ENCODE measurements at places on chromosomes 13 and 19.

DNA sequence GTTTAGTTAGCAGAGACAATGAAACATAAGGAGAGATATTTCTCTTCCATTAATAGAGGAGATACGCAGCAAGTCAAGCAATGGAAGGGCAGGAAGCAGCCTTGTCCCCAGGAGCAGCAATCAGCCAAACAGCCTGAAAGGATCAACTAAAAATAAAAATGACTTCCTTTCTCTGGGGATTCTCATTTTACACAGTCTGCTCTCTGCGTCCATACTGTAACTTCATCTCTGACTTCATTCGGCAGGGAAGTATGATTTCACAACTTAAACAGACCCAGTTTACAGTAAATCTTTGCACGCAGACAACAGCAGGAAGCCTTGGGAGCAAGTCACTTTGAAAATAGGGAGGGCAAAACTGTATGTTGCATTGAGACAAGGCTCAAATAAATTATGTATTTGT, 826.7 kb downstream of the DIAPH3 start:
- no peak for DNase-seq

DNA sequence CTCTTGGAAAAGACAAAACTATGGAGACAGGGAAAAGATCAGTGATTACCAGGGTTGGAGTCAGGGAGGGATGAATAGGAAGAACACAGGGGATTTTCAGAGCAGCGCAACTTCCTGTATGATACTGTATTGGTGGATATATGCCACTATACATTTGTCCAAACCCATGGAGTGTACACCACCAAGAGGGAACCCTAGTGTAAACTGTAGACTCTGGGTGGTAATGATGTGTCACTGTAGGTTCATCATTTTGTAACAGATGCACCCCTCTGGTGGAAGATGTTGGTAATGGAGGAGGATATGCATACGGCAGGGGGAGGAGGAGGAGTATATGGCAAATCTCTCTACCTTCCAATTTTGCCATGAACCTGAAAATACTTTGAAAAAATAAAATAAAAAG, 68.1 kb downstream of the UFM1 start:
- no peak for DNase-seq

- DNase-seq: peak; percentile 80
These were observed 4.5 kb downstream of the FAM174C start for GRCh38 chr19:1279782-1280341.

- DNase-seq: no peak
These were observed 125.7 kb upstream of the NBEA start for GRCh38 chr13:34816245-34816884.

GRCh38 chr13:47929156-47929555, 71.9 kb downstream of the SUCLA2 start:
- DNase-seq: no peak

GRCh38 chr13:54018485-54018884, 989.9 kb downstream of the OLFM4 start:
- no peak for DNase-seq

DNA sequence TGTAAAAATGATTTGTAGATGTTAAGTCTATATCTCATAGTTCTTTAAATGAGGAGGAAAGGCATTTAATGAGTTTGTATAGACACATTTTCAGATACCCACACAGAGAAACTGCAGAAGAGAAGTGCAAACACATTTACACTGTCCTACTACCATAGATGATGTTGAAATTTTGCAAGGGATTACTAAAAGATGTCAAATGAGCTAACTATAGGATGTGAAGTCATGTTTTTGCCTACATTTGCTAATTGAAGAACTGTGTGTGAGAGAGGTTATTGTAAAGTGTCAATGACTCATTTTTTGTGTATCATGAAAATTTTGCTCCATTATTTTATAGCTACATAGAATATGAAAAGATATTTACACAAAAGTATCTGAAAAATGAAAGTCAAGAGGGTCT, 178.9 kb downstream of the ITGBL1 start:
- no peak for DNase-seq

DNA sequence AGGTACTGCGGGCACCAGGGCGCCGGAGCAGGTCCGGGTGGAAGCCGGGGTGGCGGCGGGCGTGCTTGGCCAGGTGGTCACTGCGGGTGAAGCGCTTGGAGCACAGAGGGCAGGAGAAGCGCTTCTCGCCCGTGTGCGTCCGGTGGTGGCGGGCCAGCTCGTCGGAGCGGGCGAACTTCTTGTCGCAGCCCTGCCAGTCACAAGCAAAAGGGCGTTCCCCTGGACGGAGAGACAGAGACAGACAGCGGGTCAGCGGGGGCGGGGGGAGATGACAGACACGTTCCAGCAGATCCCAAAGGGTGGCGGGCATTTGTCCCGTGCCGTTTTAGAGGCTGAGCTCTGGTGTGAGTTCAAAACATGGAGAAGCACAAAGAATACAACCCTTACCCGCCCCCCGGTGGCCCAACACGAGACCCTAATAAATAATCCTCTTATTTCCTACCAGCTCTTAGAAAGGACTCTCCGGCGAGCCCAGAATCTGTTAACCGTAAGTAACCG, 6.3 kb upstream of the REXO1 start:
- DNase-seq: no peak

- no peak for DNase-seq
These were observed 6.2 kb upstream of the CEACAM5 start for GRCh38 chr19:41702171-41702651.

DNA sequence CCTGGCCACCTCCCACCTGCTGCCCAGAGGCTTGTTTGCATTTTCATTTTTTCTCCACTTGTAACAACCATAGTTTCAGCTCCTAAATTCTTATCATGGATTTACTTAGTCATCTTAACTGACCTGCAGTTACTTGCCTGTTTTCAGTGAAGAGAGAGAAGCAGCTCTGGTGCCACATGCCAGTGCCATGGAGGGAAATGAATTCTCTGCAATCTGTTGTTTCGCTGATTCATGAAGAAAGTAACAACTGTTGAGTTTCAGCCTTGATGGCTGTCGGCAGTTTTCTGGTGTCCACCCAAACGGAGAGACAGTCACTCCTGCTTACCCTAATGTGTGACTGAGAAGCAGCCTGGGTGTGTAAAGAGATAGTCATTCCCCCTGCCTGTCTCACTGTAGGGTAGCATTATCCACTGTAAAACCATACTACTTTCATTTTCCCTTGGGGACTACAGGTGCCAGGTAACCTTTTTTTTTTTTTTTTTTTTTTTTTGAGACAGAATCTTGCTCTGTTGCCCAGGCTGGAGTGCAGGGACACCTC, 116.1 kb downstream of the DNAJC3 start:
- no peak for DNase-seq

- DNase-seq: no peak
These were observed 4.8 kb downstream of the TSKS start for GRCh38 chr19:49758292-49758691.

- DNase-seq: no peak
These were observed 17.4 kb upstream of the MLLT1 start for GRCh38 chr19:6297202-6297601.

- no peak for DNase-seq
These were observed 135.2 kb downstream of the ATP11A start for GRCh38 chr13:112825071-112825470.

- no peak for DNase-seq
These were observed 8.6 kb upstream of the NAPA start for GRCh38 chr19:47523473-47523872.

DNA sequence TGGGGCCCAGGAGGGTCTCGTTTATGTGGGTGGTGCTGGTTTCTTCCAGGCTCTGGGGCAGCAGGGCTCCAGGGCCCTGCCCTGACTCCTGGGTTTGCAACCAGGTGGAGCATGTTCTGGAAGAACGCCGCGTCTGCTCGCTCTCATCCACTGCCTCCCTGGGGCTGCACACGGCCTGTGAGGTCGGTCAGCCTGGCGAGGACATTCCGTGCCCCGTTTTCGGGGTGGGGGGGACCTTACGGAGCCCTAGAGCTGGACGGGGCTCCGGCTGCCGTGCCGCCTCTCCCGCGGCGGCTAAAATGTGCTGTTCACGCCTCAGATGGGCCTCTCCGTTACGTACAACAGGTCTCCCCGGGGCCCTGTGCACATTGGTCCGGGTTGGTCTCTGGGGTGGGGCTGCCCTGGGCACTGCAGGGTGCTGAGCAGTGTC, 3.3 kb downstream of the GNA11 start:
- DNase-seq: no peak

DNA sequence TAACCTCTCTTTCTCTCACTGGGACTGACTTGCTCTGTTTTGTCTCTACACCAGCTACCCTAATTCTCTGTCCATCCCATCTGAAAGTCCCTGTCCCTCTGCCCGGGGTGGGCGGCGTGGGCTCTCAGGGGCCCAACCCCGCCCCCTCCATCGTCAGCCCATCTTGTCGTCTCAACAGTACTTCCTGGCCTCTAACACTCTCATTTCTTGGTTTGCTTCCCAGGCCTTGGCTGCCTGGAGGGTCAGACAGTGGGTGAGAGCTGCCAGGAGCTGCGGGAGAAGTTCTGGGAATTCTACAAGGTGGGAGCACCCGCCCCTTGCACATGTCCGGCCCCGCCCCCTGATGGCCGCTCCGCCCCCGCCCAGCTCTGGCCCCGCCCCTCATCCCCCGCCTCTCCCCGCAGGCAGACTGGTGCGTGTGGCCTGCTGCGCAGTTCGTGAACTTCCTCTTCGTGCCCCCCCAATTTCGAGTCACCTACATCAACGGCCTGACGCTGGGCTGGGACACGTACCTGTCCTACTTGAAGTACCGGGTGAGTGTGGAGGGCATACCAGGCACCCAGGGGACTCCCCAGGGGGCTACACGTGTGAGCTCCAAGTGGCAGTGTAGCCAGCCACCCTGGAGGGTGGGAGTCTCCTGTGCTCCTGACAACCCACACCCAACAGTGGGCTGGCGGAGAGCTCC, 1.7 kb downstream of the MPV17L2 start:
- peak; percentile 43 for DNase-seq

- no peak for DNase-seq
These were observed 22.1 kb upstream of the RASA3 start for GRCh38 chr13:114154476-114154875.

DNA sequence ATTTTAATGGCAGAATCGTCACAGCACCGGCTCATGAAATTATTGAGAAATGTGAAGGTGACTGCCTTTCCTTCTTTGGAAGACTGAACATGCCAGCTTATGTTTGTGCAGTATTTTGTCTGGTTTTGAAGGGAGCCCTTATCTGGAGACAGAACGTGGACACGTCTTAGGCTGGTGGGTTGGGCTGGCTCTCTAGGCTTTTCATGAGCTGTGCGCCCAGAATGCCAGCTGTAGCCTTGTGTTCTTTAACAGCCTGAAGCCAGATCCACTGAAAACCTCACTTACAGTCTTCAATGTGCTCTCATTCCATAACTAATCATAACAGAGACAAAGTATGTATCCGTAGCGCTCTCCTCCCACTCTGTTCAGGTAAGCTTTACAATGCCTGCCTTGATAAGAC, 184.4 kb upstream of the HTR2A start:
- DNase-seq: no peak

- no peak for DNase-seq
These were observed 66.6 kb downstream of the ARHGEF18 start for GRCh38 chr19:7415163-7415856.

DNA sequence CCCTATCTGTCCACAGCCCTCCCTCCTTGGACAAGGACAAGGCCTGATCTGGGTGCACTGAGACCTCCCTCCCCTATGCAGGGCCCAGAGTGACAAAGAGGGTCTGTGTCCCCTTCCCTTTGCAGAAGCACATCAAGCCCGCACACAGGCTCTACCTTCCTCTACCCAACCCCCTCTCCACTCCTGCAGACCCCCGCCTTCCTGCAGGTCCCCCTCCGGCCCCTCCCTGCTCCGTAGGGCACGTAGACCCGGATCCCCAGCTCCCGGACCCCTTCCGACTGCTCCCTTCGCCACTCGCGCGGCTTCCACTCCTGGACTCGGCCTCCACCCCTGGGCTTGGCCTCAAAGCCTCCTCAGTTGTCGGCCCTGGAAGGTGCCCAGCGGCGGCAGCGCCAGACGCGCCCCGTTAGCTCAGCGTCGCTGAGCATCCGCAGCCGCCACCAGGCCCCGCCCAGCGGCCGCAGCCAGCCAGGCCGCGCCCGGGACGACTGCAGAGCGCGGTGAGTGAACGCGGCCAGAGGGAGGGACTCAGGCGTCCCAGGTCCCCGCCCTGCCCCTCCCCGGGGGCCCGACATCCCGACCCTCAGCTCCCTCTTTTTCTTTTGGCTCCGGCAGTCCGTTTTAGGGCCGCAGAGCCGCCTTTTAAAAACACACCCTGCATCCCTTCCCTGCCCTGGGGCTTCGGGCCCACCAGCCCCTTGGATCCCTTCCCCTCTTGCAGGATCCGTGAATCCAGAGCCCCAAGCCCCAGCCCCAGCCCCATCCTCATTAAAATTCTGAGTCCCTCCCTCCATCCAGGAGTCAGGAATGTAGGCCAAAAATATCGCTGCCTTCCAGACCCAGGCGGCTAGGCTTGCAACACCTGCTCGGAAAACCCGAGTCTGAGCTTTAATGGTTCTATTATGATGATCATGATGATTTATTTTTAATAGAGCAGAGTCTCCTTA, 1.5 kb upstream of the MYADM start:
- DNase-seq: peak; percentile 53

DNA sequence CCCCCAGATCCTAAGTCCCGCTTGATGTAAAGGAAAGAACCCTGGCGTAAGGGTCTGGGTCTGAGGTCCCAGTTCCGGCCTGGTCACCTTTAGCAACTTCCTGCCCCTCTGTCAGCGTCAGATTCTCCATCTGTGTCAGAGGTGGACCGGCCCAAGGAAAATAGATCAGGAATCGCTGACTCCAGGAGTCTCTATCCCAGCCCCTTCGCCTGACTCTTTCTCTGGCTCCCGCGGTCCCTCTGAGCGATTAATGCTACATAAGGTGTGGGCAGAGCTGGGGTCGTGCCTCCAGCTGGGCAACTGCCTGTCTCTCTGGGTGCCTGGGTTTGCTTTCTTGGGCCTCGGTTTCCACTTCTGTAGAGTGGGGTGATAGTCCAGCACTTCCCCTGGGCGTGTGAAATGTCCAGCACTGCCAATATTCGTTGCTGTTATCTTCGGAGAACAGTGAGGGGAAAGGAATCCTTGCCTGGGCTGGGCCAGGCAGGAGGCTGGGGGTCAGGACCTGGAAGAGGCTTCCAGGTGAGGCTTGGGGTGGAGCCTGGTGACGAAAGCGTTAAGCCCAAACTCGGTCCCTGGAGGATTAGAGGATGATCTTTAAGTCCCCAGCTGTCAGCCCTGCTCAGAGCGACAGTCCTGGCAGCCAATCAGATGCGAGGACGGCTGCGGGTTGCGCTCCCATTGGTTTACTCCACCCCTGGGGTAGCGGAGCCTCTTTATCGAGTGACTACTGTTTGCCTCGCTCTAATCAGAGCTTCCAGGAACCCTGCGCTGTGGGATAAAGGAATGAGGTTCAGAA, 767 bp downstream of the ABCA7 start:
- DNase-seq: peak; percentile 90

DNA sequence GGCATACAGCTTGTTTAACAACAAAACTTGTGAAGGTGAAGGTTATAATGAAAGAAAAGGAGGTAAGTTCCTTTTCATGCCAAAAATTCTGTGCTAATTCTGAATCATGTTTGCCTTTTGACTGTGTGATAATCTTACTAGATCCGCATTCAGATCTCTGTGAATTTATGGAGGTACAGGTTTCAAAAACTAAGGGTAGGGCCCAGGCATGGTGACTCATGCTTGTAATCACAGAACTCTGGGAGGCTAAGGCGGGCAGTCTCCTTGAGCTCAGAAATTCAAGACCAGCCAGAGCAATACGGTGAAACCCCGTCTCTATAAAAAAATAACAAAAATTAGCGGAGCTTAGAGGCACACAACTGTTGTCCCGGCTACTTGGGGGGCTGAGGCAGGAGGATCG, 45.9 kb downstream of the PCDH9 start:
- DNase-seq: no peak

Measured in stimulated activated CD4-positive, alpha-beta T cell treated with anti-CD3 and anti-CD28 coated beads, Interleukin-4, amount 100 ng/mL, for 1 hour (primary cell).